ENCODE measurements at places on chromosomes 2 and 18. TPM values are rescaled to one million over a fixed set of nuclear protein-coding genes. Genes with fewer than 3 reads are reported as not detected.

DNA sequence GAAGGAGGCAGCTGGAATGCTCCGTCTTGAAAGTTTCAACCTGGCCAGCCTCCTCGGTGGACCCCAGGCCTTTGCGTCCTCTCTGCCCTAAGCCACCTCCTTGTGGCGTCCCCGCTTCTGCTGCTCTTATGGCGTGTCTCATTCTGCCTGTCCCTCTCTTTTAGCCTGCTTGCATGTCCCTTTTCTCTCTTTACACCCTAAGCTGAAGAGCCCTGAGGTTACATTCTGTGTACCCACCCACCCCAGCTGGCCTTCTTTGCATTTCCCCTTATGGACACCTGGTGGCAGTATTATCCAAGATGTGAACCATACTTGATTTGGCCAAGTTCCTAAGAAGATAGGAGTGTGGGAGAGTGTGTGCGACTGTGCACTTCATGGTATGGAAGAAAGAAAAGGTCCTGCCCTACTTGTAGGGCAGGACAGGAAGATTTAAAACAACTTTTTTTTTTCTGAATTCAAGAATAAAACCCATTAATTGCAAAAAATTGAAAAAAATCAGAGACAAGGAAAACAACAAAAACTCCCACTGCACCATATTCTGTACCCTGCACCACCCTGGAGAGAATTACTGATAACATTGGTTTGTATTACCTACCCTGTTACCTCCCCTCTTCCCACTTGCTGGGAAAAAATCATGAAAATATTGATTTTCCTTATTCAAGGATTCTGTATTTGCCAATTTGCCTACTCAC is 77.4 kb downstream of the DYSF start:
- no peak for DNase-seq

GRCh38 chr2:109243526-109244303 is 114.7 kb downstream of the SH3RF3 start:
- DNase-seq, result no peak

- no peak for DNase-seq
These were observed 318.7 kb downstream of the PDE11A start for GRCh38 chr2:177753682-177754491.

- no peak for DNase-seq
These were observed 1333.1 kb downstream of the LRP1B start for GRCh38 chr2:140797718-140798117.

- no peak for DNase-seq
These were observed 39.6 kb downstream of the PSMG2 start for GRCh38 chr18:12742453-12742852.

GRCh38 chr2:120957905-120958304 is 222.2 kb downstream of the GLI2 start:
- DNase-seq, result no peak

DNA sequence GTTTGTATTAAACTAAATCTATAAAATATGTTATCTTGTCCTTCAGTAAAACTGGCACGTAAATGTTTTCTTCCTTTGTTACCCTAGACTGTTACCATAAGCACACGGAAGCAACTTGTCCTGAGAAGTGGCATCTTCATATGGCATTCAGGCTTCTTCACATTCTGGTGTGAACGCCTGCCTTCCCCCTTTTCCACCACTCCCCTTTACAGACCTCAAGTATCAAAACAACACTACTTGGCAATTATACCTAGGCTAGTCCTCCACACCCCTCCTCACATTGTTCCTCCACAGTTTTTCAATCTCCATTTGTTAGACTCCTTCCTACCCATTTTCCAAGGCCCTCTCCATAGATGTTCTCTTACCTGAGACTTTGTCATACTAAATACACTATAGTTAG is 2.9 kb downstream of the MEX3C start:
- no peak for DNase-seq

DNA sequence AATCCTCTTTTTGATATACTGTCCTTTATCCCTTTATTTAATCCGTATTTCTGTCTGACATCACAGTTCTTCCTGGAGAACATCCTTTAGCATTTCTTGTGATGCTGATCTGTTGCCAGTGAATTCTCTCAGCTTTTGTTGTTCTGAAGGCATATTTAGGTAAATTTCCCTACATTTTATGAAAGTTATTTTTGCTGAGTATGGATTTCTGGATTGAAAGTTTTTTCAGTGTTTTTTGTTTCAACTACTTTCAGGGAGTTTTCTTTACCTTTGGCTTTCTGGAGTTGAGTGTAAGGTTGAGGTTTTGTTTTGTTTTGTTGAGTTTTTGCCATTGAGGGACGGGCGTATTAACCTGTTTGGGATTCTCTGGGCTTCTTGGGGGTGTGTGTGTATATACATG is 22.5 kb downstream of the SNTG2 start:
- no peak for DNase-seq

DNA sequence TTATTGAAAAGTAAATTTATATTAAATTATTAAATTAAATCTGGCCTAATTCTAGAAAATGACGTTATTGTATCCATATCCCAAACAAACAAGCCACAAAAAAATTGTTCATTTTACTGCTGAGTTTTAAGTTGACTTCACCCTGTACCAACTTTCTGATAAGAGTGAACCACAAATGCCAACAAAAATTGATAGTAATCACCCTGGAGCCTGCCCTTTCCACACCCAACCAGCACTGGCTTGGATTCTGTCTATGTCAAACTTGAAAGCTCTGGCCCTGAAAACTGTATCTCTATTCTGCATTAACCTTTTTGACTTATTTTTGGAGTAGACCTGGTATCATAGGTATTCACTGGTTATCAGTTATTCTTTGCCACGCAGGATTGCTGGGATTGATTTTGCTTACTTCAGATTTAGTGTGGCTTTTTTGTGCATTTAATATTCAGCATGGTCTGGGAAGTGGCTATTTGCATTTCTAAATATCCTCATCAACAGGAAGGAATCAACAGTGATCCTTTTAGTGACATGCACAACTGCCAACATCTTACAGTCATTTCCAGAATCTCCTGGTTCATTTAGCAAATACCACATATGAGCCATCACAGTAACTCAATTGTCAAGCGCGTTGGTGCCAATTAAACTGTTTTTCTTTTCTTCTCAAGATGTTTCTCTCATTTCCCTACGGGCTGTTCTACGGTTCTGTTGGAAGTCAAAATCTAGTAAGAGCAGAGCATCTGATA is 11.4 kb upstream of the SRBD1 start:
- no peak for DNase-seq

DNA sequence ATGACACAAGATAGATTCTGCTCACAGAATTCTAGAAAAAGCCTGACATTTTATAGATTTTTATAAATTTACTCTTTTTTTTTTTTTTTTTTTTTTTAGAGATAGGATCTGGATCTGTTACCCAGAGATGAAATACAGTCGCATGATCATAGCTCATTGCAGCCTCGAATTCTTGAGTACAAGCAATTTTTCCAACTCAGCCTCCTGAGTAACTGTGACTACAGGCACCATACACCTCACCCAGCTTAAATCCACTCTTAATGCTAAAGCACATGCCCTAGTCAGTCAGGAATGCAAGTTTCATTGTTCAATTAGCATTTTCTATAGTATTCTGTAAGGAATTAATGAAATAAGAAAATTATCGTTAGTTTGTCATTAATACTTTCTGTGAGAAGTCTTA is 32.1 kb upstream of the WDR75 start:
- no peak for DNase-seq

DNA sequence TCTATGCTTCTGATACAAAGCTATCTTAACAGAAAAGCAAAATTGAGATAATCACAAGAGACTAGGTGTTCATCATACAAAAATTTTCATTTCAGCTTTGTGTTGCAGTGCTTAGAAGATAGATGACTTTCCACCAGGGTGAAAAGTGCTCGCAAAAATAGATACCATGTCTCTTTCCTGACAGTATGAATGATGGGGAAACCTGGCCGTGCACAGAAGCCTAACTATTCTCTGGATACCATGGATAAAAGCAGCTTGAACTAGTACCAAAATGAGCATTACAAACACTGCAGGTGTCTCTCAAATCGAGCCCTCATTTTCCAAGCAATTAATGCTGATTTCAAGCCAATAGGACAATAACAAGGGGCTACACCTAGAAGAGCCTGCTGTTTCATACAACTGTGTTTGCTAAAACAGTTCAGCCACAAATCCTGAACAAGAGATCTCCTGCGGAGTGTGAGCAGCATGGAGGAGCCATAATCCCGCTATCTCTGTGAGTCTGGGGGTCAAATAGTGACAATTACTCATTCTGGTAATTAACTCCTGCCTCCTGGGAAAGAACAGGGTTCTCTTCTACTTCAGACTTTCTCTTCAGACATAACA is 507.6 kb downstream of the PID1 start:
- DNase-seq, result no peak

GRCh38 chr2:195995499-195995898 is 73.1 kb downstream of the DNAH7 start:
- no peak for DNase-seq

DNA sequence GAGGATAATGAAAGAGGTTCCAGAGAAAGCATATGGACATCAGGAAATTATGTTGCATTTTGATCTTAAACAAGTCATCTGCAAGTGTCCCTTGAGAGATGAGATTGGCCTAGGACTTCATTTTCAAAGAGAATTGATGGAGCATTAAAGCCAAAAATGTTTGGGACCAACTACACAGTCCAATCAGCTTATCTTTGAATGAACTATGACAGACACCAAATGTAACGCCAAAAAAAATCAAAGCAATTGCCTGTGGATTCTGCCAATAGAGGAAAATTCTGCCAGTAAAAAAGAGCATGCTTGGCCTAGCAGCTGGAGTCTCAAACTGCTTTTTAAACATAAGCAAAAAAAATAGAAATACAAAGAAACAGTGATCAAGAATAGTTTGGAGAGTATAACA is 594.5 kb upstream of the CHAC2 start:
- DNase-seq, result no peak

DNA sequence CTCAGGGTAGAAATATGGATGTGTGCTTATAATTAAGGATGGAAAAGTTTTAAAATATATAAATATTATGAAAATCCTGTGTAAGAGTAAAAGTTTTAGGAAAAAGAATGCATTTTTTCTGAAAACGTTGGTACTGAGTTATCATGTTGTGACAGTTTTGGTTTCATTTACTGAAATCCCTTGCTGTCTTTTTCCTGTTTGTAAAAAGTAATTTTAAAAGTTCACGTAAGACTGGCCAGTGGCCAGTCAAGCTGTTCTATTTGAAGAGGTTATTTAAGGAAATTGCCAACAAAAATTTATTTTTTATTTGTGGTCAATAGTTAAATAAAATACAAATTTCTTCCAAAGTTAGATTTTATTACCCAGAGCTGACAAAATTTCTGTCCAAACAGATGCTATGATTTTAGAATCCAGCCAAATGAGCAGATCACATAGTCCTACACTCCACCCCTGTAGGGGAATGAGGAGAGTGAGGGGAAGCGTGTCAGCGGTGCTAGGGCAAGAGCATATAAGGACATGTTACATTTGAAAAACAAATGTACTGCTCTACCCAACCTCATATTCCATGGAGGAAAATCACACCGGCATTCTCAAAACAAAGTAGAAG is 297.8 kb upstream of the TFPI start:
- DNase-seq, result no peak

GRCh38 chr2:175383286-175383685 is 201.8 kb upstream of the ATP5MC3 start:
- no peak for DNase-seq

- no peak for DNase-seq
These were observed 185.7 kb downstream of the MTCL1 start for GRCh38 chr18:8890957-8891464.

GRCh38 chr2:104262714-104263113 is 591.2 kb upstream of the POU3F3 start:
- DNase-seq, result no peak

- no peak for DNase-seq
These were observed 76.9 kb downstream of the WDSUB1 start for GRCh38 chr2:159209341-159210306.

DNA sequence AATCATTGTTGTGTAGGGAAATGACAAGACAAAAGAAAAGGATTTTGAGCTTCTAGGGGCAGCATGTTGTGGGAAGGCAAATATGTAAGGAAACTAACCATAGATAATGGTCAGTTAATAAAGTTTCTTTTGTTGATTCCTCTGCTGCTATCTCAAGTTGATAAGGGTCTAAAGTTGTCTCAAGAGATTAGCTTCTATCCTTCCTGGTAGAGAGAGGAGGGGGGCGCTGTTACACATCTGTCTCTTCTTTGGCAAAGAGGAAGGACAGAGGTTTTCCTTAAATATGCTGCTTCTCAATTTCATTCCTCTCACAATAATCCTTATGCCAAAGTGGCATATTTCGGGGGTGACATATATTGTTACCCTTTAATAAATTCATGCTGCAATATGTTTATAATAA is 944.0 kb downstream of the DPP10 start:
- no peak for DNase-seq

- DNase-seq, result no peak
These were observed 18.5 kb downstream of the GKN1 start for GRCh38 chr2:68992933-68993332.

DNA sequence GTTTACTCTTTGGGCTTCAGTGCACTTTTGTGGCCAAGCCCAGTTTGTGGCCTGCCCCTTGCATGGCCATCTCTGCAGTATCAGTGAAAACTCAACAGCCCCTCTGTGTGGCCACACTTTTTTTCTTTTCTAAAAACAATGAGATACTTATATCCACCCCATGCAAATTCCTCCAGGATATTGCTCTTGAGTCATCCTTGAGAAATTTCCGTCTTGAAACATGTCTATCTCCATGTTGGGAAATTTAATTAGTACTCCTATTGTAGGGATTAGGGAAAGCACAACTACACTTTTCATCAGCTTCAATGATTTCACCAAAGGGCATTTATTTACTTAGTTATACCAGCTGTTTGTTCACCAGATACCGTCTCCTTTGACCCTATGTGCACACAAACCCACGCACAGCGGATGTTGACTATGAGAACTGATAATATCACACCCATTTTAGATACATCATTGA is 993.1 kb downstream of the TSN start:
- DNase-seq, result no peak

CDH7 gene
- total RNA-seq, result 0.30 TPM

ASAP2 gene
- total RNA-seq, result 11.8 TPM

RETREG2 gene
- total RNA-seq, result 31.2 TPM

UPP2 gene
- total RNA-seq, result not detected

HNMT gene
- 11.8 TPM for total RNA-seq

GPR39 gene
- total RNA-seq, result not detected

CCL20 gene
- total RNA-seq, result not detected

HOXD9 gene
- total RNA-seq, result not detected

SERPINB10 gene
- total RNA-seq, result not detected

CREG2 gene
- total RNA-seq, result 0.81 TPM

PARD6G gene
- total RNA-seq, result 1.3 TPM

GCG gene
- total RNA-seq, result not detected

CELF4 gene
- 0.24 TPM for total RNA-seq
